ENCODE measurements at places on chromosomes 4 and X.

- no peak for DNase-seq
Measured at GRCh38 chrX:149682031-149682430, 29.8 kb upstream of the MAGEA11 start.

- no peak for DNase-seq
Measured at GRCh38 chr4:118973295-118973694, 84.6 kb downstream of the SYNPO2 start.

- DNase-seq = no peak
Measured at GRCh38 chrX:30906726-30907125, 17.7 kb upstream of the TAB3 start.

GRCh38 chrX:118355225-118355920 lies 9.5 kb downstream of the WDR44 start:
- no peak for DNase-seq

DNA sequence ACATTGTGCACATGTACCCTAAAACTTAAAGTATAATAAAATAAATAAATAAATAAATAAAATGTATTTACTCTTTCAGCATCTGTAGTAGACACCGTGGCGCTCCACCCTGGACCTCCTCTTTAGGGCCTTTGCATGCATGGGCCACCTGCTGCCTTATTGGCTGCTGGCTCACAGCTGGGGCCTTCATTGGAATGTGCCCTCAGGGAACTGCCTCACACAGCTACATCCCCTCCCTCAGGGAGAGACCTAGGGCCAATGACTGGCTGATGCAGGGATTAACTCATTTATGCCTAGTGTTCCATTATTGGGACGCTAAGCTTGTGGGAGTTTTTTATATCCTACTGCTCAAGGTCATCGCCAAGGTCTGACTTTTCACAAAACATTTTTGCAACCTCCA lies 302.9 kb upstream of the FTHL17 start:
- no peak for DNase-seq

- no peak for DNase-seq
Measured at GRCh38 chr4:57877047-57877458, 766.9 kb upstream of the IGFBP7 start.

Data from upper lobe of right lung (tissue), 1 donor.